CD4-positive, CD25-positive, alpha-beta regulatory T cell (primary cell): ENCODE measurements at places on chromosomes 2 and 18.

GRCh38 chr2:63822478-63822877 lies 19.2 kb upstream of the UGP2 start:
- no peak for DNase-seq

DNA sequence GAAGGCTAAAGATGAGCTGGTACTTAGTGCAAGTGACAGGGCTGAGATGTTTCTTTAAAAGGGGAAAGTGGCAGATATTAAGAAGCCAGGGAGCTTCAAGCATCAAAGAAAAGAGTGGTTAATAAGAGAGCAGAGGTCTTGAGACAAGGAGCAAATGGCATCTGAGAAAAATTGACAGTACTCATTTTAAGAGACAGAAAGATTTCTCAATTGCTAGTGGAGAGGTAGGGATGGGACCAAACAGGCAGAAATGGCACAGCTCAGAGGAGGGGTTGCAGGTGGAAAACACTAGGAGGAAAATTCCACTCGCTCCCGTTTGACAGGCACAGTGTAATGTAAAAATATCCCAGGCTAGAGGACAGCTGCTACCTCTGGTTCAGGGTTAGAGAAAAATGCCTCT lies 593.4 kb upstream of the LRATD1 start:
- no peak for DNase-seq

GRCh38 chr2:53765767-53766166 lies 1.8 kb upstream of the CHAC2 start:
- no peak for DNase-seq

- no peak for DNase-seq
Observed at GRCh38 chr2:65754219-65754618, 321.8 kb upstream of the SPRED2 start.

DNA sequence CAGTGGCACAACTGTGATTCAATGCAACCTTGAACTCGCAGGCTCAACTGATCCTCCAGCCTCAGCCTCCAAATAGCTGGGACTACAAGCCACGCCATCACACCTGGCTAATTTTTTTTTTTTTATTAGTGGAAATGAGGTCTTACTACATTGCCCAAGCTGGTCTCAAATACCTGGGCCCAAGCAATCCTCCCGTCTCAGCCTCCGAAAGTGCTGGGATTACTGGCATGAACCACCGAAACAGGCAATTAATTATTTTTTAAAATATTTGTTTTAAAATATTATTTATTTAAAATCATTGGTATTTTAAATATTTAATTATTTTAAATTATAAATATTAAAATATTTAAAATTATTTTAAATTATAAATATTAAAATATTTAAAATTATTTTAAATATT lies 24.5 kb downstream of the SRBD1 start:
- no peak for DNase-seq

DNA sequence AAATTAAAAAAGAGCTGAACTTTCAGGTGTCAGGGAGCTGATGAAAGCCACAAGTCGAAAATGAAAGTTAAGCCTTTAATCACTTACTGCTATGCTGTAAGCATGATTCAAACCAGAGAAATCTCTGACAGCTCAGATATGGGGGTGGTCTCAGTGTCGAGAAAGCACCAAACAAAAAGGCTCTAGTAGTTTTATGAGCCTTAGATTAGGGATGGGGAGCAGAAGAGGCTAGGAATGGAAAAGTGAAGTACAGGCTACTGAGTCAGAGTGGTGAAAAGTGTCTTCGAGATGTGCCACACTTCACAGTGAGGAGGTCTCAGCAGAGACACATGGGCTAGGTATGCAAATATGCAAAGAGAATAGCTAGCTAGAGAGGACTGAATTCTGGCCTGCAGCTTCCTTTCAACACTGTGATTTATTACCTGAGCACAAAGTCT lies 482.2 kb downstream of the SPAG16 start:
- DNase-seq = no peak

GRCh38 chr2:39625193-39625926 lies 40.4 kb upstream of the TMEM178A start:
- no peak for DNase-seq

- DNase-seq = no peak
Observed at GRCh38 chr2:181911830-181912229, 20.3 kb downstream of the ITPRID2 start.

DNA sequence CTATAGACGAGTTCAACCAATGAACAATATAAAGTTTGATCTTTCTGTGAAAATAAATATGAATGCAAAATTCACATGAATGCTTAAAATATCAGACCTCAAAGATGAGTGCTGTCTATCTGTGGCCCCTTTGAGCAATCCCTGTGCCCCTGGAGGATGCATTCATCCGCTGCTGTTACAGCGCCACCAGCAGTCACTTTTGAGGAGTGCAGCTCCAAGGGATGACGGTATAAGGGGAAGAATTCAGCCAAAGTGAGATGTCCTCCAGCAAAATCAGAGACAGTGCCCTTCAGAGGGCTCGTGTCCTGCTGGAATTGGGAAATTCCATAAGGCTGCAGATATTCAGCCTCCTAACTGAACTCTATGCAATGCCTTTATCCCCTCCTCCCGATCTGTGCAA lies 12.0 kb upstream of the CHRNA1 start:
- DNase-seq = no peak

DNA sequence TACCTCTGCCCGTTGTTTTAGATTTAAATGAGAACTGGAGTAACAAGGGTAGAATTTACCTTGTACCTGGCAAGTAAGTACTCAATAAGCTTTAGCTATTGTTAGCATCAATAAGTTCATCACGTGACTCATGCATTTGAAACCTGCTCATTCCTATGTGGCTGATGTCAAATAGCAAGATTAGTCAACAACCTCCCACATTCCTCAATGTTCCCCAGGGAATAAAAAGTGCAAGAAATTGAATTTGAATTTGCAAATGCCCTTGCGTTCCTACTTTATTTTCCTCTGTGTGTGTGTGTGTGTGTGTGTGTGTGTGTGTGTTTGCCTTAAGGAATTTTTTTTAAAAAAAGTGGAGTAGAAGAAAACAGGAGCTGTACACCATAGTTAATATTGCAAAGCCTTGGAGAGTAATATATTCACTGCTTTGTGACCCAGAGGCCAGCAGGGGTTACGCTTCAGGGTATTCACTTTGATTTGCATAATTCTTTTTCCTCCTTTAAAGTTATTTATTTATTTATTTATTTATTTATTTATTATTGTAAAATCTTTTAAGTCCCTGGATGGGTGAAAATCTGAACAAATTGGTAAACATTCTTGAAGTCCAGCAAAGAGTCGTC lies 43.9 kb upstream of the DNAH7 start:
- no peak for DNase-seq

GRCh38 chr2:97967931-97968627 lies 27.7 kb downstream of the TMEM131 start:
- DNase-seq = no peak

GRCh38 chr18:61064911-61065310 lies 268.3 kb upstream of the CDH20 start:
- DNase-seq = no peak

DNA sequence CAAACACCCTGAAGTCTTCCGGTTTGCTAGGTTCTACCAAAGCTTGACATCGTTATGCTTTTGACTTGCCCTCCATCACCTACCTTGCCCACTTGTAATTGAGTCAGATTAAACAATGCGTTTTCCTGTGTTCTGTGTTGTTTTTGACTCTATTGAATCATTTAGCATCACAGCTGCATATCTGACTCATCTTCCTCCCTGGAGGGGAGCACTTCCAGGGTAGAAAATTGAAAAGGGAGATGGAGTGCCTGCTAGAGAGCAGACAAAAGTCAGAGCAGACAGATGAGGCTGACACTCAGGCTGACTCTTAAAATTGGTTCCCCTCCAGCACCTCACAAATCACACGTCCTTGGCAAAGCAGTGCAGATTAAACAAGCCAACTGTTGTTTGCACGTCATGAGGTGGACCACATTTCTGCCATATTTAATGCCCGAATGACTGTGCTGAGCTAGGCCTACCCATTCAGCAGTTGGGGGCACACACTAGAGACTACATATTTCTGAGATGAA lies 2.2 kb downstream of the MPP4 start:
- no peak for DNase-seq

GRCh38 chr18:2147476-2148230 lies 423.7 kb downstream of the METTL4 start:
- DNase-seq = no peak

DNA sequence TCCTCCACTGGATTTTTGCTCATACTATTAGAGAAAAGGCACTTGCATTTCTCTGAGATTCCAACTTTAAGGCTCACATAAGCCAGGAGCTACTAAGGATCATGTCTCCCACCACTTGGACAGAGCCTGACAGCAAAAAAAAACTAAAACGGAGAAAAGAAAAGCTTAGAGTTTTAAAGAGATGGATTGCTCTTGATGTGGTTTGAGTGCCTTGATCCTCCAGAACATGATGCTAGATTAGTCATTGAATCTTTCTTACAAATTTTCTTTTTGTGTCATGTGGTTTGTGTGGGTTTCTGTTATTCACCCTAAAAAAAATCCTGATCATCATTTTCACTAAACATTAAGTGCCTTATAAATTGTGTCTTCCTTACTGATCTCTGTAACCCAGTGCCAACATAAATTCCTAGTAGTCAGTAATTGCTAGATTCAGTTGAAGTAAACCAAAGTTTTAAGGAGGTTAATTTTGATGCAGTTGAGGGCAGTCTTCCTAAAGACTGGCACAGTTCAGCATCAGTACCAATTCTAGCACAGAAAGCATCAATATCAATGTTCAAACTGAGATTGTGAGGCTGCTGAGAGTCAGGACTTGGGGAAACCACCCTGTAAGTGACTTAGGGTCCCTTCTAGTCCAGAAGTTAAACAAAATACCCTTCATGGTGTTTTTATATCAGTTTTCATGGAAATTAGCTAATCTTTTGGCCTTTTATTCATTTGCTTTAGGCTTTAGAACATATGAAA lies 206.3 kb downstream of the RAD51AP2 start:
- DNase-seq = no peak

GRCh38 chr18:42087876-42088275 lies 132.8 kb downstream of the PIK3C3 start:
- no peak for DNase-seq

DNA sequence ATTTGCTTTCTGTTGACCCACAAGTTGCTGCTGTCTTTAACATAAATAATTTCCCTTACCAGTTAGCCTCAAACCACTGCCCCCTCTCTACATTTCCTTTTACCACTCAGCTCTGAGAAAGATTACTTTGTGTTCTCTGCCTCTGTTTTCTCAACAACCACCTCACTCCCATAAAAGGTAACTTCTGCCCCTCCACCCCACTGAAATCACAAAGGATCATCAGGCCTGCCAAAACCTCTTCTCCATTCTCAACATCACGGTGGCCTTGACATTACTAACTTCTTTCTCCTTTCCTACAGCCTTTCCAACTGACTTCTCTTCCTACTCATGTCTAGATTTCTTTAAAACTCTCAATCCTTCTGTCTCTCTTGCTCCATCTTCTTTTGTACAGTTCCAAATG lies 10.1 kb downstream of the ACADL start:
- DNase-seq = no peak
